ENCODE measurements at places on chromosomes 12 and 14.

- H3K27ac ChIP-seq, result no peak overlapping the region
- H3K27me3 ChIP-seq, result no peaks in the 10 kb centered on the region
- DNase-seq, result no peak
- no peaks in the 10 kb centered on the region for H3K4me1 ChIP-seq
Measured at GRCh38 chr12:21800011-21800410, 25.5 kb upstream of the KCNJ8 start.

DNA sequence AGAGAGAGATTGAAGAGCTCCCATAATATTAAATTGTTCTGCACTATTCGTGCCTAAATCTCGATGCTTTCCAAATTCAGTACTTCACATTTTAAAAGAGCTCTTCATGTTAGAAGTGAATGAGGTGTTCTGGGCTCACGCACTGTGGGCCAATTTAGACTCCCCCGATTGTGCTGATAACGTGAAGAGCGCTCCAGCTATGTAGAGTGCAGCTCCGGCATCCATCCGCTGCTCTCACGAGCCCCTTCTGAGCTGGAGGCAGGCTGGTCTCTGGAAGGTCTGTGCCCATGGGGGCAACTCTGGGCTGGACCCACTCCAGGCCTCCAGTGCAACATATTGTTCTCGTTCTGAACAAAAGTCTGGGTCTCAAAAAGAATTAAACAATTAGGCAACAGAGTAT lies 692.6 kb downstream of the VRK1 start:
- H3K36me3 ChIP-seq, result peaks cover 8% of the 10 kb centered on the region
- no peaks in the 10 kb centered on the region for H3K4me1 ChIP-seq
- no peaks in the 10 kb centered on the region for H3K27me3 ChIP-seq
- no peak overlapping the region for H3K4me3 ChIP-seq
- no peak overlapping the region for H3K27ac ChIP-seq

GRCh38 chr14:61925043-61925442 lies 162.8 kb downstream of the SNAPC1 start:
- no peaks in the 10 kb centered on the region for H3K4me1 ChIP-seq
- H3K27me3 ChIP-seq, result peaks cover 6% of the 10 kb centered on the region
- no peak overlapping the region for H3K27ac ChIP-seq
- H3K4me3 ChIP-seq, result no peak overlapping the region

- no peak overlapping the region for H3K4me3 ChIP-seq
- no peak for DNase-seq
- H3K27ac ChIP-seq, result no peak overlapping the region
- H3K27me3 ChIP-seq, result peaks cover 3% of the 10 kb centered on the region
- no peaks in the 10 kb centered on the region for H3K36me3 ChIP-seq
Measured at GRCh38 chr14:45434221-45434620, 181.2 kb upstream of the MIS18BP1 start.

GRCh38 chr12:64797156-64797555 lies 27.3 kb upstream of the TBC1D30 start:
- H3K27ac ChIP-seq, result no peak overlapping the region
- H3K4me3 ChIP-seq, result no peak overlapping the region
- H3K4me1 ChIP-seq, result peaks cover 3% of the 10 kb centered on the region
- DNase-seq, result no peak
- H3K27me3 ChIP-seq, result peaks cover 48% of the 10 kb centered on the region

DNA sequence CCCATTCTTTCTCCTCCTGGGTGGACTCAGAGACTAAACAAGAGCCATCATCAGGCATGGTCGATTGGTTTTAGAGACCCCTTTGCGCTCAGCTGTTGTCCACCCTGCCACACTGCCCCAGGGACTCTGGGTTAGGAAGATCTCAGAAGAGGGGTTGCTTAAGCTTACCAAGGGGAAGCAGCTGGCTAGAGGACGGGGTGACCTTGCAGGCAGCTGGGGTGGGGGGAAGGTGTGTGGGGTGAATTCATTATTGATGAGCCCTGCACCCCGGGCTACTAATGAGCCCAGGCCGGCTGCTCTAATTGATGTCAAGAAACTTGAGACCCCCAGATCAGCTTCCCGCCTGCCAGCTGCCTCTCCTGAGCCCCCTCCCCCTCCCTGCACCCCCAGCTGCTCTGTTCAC lies 8.7 kb upstream of the ZNF385A start:
- H3K27me3 ChIP-seq, result no peaks in the 10 kb centered on the region
- peak overlapping the region; percentile 26 for H3K4me3 ChIP-seq
- no peak for DNase-seq
- peaks cover 49% of the 10 kb centered on the region for H3K4me1 ChIP-seq

- H3K4me3 ChIP-seq, result no peak overlapping the region
- no peak overlapping the region for H3K27ac ChIP-seq
- peaks cover 7% of the 10 kb centered on the region for H3K36me3 ChIP-seq
- no peaks in the 10 kb centered on the region for H3K27me3 ChIP-seq
Measured at GRCh38 chr14:102491786-102492530, 17.6 kb downstream of the ANKRD9 start.

- H3K4me1 ChIP-seq, result no peaks in the 10 kb centered on the region
- H3K27me3 ChIP-seq, result peaks cover 47% of the 10 kb centered on the region
- no peak overlapping the region for H3K27ac ChIP-seq
- DNase-seq, result no peak
- no peak overlapping the region for H3K4me3 ChIP-seq
- H3K36me3 ChIP-seq, result no peaks in the 10 kb centered on the region
Measured at GRCh38 chr12:115866909-115867525, 410.5 kb downstream of the MED13L start.

GRCh38 chr12:84911271-84912197 lies 1.1 kb downstream of the SLC6A15 start:
- no peak overlapping the region for H3K4me3 ChIP-seq
- peaks cover 45% of the 10 kb centered on the region for H3K27me3 ChIP-seq
- peaks cover 18% of the 10 kb centered on the region for H3K4me1 ChIP-seq
- DNase-seq, result no peak
- H3K27ac ChIP-seq, result peak overlapping the region; percentile 15

GRCh38 chr14:93719256-93719655 lies 69.0 kb downstream of the PRIMA1 start:
- H3K4me3 ChIP-seq, result no peak overlapping the region
- H3K27me3 ChIP-seq, result peaks cover 19% of the 10 kb centered on the region
- no peak overlapping the region for H3K27ac ChIP-seq
- no peaks in the 10 kb centered on the region for H3K36me3 ChIP-seq
- no peaks in the 10 kb centered on the region for H3K4me1 ChIP-seq

GRCh38 chr12:66049538-66050282 lies 80.8 kb downstream of the LLPH start:
- no peaks in the 10 kb centered on the region for H3K27me3 ChIP-seq
- no peaks in the 10 kb centered on the region for H3K36me3 ChIP-seq
- H3K27ac ChIP-seq, result no peak overlapping the region
- H3K4me3 ChIP-seq, result no peak overlapping the region
- DNase-seq, result no peak

DNA sequence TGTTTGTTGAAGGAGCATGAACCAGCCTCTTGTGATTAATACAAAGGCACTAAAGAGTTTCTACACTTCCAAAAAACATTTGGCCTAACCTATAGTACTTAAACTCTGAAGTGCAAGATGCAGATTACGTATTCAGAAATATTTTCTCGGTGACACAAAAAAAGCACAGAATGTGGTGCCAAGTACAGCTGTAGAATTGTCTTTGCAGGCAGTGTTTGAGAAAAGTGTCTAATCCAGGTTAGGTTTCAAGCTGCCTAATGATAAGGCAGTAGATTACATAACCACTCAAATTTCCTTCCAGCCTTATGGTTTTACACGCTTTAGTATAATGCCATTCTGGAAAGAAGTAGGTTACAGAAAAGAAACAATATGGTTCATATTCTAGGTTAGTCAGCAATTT lies 205.2 kb downstream of the KLHL28 start:
- no peaks in the 10 kb centered on the region for H3K36me3 ChIP-seq
- no peak overlapping the region for H3K27ac ChIP-seq
- no peaks in the 10 kb centered on the region for H3K27me3 ChIP-seq
- no peaks in the 10 kb centered on the region for H3K4me1 ChIP-seq
- no peak overlapping the region for H3K4me3 ChIP-seq
- no peak for DNase-seq

GRCh38 chr12:109428037-109428629 lies 49.0 kb downstream of the KCTD10 start:
- no peak overlapping the region for H3K27ac ChIP-seq
- peaks cover 6% of the 10 kb centered on the region for H3K4me1 ChIP-seq
- peak; percentile 61 for DNase-seq
- no peak overlapping the region for H3K4me3 ChIP-seq
- peaks cover 26% of the 10 kb centered on the region for H3K27me3 ChIP-seq
- no peaks in the 10 kb centered on the region for H3K36me3 ChIP-seq

GRCh38 chr14:55383541-55384140 lies 28.0 kb downstream of the ATG14 start:
- H3K27me3 ChIP-seq, result no peaks in the 10 kb centered on the region
- no peaks in the 10 kb centered on the region for H3K4me1 ChIP-seq
- H3K27ac ChIP-seq, result no peak overlapping the region
- DNase-seq, result no peak
- H3K4me3 ChIP-seq, result no peak overlapping the region

DNA sequence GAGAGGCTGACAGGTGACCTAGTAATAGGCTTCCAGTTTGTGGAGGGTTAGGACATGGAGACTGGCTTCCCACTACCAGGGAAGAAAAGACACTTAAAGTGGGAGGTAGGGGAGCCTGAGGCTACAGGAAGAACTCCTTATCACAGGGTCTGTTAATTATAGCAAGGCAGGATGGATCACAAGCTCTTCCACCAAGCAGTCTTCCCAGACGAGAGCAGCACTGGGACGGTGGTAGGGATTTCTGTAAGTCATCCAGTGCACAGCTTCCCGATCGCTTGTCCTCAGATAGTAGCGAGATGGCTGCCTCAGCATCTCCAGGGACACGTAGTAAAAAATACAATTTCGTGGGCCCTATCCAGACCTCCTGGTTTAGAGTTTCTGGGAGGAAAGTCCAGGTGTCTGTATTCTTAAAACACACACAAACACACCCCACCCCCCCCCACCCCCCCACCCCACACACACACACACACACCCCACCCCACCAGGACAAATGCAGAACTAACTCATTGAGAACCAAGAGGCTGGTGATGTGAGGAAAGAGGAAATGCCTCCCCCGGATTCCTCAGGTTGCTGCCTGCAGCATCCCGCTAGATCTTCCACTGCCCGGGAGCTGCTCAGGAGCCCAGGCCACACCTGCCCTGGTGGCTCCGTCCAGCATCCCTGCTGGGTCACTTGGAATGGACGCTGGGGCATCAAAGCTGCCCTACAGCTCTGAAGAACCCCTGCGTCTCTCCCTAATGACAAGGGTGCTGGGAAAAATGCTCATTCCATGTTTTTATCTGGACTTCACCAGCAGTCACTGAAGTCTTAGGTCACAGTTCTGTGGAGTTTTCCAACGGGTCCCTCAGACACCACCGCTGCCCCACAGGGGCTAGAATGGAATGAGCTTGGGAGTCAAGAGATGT lies 307.2 kb downstream of the CACNA1C start:
- H3K4me1 ChIP-seq, result peaks cover 24% of the 10 kb centered on the region
- no peak for DNase-seq
- H3K27me3 ChIP-seq, result peaks cover 23% of the 10 kb centered on the region
- no peak overlapping the region for H3K4me3 ChIP-seq
- H3K36me3 ChIP-seq, result no peaks in the 10 kb centered on the region
- H3K27ac ChIP-seq, result no peak overlapping the region

GRCh38 chr12:6241495-6241894 lies 41.3 kb downstream of the CD9 start:
- no peak overlapping the region for H3K4me3 ChIP-seq
- no peaks in the 10 kb centered on the region for H3K4me1 ChIP-seq
- DNase-seq, result no peak
- H3K27ac ChIP-seq, result no peak overlapping the region

DNA sequence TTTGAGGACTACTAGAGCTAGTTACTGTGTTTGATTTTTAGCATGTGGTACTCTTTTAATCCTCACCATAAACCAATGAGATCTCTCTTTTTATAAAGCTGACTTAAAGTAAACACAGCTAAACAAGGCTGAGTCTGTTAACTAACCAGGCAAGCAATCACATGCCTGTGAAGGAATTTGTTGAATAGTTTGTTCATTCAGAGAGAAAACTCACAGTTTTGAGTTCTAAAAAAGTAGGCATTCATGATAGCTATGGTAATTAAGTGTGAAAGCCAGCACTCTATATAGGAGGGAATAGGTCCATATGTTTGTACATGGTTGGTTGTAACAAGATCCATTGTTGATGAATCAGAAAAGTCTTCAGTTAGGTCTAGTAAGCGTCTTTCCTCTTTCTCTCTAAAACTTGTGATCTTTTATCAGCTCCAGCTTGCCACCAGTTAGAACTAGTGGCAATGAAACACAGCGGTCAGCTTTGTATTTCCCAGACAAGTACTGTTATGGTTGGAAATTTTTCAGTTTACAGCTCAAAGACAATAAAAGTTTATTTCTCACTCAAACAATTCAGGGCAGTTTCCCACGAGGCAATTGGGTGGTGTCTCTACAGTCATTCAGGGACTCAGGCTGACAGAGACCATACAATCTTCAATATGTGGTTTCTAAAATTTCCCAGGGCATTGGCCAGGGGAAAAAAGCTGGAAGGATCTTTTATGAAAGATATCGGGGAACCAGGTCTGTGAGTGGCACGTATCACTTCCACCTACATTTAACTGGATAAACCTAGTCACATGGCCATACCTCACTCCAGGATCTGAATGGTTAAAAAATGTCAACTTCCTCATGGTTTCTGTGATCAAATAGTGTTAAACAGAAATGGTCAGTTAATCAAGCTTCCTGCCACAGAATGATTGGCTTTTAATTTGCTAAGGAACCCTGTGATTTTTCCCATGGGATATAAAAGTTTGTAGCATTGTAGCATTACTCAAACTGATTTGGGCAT lies 203.1 kb downstream of the KIF21A start:
- H3K36me3 ChIP-seq, result no peaks in the 10 kb centered on the region
- H3K4me3 ChIP-seq, result no peak overlapping the region
- no peak for DNase-seq
- no peaks in the 10 kb centered on the region for H3K27me3 ChIP-seq
- no peak overlapping the region for H3K27ac ChIP-seq
- no peaks in the 10 kb centered on the region for H3K4me1 ChIP-seq

GRCh38 chr14:60565211-60565610 lies 56.3 kb downstream of the SIX6 start:
- H3K27me3 ChIP-seq, result peaks cover 8% of the 10 kb centered on the region
- peaks cover 5% of the 10 kb centered on the region for H3K4me1 ChIP-seq
- H3K27ac ChIP-seq, result no peak overlapping the region
- no peak for DNase-seq
- H3K4me3 ChIP-seq, result no peak overlapping the region

- no peaks in the 10 kb centered on the region for H3K27me3 ChIP-seq
- H3K27ac ChIP-seq, result no peak overlapping the region
- H3K4me1 ChIP-seq, result no peaks in the 10 kb centered on the region
- H3K36me3 ChIP-seq, result no peaks in the 10 kb centered on the region
- no peak overlapping the region for H3K4me3 ChIP-seq
- DNase-seq, result no peak
Measured at GRCh38 chr12:71602761-71603577, 60.7 kb downstream of the ZFC3H1 start.

GRCh38 chr12:31089072-31089471 lies 15.4 kb downstream of the DDX11 start:
- H3K4me3 ChIP-seq, result no peak overlapping the region
- no peak for DNase-seq
- H3K36me3 ChIP-seq, result peaks cover 4% of the 10 kb centered on the region

GRCh38 chr12:122457627-122458026 lies 35.2 kb upstream of the CLIP1 start:
- H3K27ac ChIP-seq, result no peak overlapping the region
- no peaks in the 10 kb centered on the region for H3K27me3 ChIP-seq
- DNase-seq, result no peak
- H3K36me3 ChIP-seq, result no peaks in the 10 kb centered on the region
- H3K4me1 ChIP-seq, result peaks cover 14% of the 10 kb centered on the region

GRCh38 chr12:121814429-121815119 lies 10.8 kb downstream of the SETD1B start:
- no peak overlapping the region for H3K4me3 ChIP-seq
- peaks cover 31% of the 10 kb centered on the region for H3K4me1 ChIP-seq
- no peaks in the 10 kb centered on the region for H3K27me3 ChIP-seq
- no peaks in the 10 kb centered on the region for H3K36me3 ChIP-seq

Data from naive B cell (primary cell).